NCI-H510A (cell line): ENCODE measurements at places on chromosomes 16 and 17.

GRCh38 chr16:11229906-11230305 lies 26.1 kb downstream of the SOCS1 start:
- no peak for DNase-seq

DNA sequence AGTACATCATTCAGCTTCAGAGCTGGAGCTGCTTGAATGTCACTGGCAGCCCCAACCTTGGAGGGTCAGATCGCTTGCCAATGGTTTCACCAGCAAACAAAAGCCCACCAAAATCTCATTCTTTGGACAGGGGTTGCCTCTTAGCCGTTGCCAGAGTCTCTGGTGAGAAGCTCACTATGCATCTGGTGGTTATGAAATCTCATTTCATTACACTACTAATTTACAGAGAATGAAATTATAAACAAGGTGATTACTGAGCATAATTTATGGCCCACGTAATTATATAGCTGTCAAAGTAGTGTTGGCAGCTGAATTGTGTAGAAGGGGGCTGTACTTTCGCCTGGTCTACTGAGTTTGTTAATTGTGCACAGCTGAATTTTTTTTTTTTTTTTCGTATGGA lies 688.9 kb upstream of the KIF2B start:
- no peak for DNase-seq

- no peak for DNase-seq
Measured at GRCh38 chr17:77814091-77814772, 144.3 kb upstream of the TNRC6C start.

DNA sequence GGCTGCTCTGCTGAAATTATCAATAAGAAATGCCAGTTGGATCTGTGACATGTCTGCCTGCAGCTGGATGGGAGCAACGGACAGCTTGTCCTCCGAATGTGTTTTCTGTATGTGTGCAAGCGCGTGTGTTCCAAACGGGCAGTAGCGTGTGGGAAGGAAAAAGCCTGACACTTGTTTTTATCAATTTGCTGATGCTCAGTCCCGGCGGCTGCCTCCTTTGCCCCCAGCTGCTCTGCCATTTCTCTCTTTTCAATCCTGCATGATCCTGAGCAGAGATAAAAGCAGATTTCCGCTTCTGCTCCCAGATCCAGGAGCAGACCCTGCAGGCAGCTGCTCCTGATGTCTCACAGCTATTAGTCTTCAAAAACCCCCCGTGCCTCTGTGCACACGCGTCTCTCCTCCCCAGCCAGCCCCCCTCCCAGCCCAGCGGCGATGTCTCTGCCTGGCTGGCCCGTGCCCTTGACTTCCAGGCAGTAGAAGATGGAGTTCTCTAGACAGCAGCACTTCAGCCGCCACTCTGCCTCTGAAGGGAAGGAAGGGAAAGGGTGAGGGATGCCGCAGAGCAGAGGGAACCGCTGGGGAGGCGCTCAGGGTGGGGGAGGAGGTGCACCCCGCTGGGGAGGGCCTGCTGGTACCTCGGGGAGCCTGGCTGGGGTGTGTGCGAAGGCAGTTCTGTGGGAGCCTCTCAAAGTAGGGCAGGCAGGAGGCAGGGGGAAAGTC lies 4.1 kb downstream of the PRCD start:
- no peak for DNase-seq

DNA sequence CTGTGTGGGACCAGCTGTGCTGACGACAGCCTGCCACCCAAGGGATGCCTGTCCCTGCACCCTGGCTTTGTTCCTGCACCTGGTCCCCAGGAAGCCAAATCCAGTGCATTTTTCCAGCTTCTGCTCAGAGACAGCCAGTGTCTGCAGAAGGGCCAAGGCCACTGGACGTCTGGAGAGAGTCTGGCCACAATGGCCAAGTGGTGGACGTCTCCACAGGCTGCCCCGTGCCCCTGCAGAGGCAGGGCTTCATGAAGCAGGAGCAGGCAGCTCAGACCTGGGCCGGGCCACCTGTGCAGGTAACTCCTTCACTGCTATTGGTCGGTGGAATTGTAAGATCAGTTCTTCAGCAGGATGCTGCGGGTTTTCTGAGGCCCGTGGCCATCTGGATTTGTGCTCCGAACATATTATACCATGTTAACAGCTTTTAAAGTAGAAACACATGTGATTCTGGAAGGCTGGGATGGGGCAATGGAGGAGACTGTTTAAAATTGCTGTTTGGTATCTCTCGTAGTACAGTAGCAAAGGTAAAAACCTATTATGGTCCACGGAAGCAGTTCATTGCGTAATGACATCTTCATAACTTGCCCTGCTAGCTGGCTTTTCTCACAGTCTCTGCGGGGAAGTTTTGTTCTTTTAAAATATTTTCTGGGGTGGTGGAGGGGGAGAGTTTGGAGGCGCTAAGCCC lies 185.3 kb downstream of the CCDC182 start:
- no peak for DNase-seq

DNA sequence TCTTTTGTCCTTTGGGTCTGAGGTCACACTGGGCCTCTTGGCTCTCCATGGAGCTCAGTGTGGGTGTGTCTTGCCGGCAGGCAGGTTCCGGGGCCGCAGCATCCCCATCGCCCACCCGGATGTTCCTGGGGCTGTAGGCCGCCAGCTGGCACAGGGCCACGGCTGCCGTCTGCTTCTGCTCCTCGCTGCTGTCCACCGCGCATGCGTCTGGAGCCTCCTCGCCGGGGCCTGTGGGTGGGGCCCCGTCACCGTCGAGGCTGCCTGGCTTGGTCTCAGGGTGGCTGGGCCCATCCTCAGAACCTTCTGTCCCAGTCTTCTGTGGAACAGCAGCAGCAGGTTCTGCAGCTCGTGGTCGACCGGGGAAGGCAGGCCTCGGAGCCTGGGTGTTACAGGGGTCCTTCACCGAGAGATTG lies 9.6 kb downstream of the ZNF750 start:
- DNase-seq = peak; percentile 82

DNA sequence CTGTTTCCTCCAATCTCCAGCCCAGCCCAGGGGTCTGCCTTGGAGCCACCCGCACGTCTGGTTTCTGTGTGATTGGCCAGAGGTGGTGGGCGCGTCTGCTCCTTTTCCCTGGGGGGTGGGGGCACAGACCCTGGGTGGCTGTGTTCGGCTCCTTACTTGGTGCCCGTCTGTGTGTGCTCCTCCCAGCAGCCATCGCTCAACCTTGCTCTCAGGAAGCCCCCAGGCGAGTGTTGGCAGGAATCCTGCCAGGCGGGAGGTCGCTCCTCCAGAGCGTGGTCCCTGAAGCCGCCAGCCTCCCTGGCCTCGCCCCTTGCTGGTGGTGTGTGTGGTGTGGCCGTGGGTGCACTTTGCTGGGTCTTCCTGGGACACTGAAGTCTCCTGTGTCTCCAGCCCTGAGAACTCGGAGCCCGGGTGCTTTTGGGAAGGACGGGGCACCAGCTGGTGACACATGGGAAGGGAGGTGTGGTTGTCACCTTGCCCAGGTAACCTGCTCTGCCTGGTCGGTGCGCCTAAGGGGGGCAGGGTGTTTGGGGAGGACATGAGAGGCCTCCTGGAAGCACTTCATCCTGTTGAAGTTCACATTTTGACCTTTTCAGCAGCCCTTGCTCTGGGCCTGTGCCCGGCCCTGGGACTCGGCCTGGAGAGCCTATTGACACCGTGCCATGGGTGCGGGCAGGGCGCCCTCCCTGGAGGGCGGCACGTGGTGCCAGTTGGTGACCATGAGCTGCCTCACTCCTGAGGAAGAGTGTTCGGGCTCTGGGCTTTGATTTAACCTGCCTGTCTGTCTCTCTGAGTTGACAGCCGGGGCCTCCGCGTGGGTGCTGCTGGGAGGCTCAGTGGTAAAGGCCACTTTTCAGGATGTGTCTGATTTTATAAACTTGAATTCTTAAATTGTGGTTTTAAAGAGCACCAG lies 49.0 kb upstream of the ZNF750 start:
- DNase-seq = no peak
